ENCODE measurements at places on chromosomes 7 and 10.

GRCh38 chr7:106277976-106278375 is 6.8 kb downstream of the NAMPT start:
- DNase-seq: no peak

DNA sequence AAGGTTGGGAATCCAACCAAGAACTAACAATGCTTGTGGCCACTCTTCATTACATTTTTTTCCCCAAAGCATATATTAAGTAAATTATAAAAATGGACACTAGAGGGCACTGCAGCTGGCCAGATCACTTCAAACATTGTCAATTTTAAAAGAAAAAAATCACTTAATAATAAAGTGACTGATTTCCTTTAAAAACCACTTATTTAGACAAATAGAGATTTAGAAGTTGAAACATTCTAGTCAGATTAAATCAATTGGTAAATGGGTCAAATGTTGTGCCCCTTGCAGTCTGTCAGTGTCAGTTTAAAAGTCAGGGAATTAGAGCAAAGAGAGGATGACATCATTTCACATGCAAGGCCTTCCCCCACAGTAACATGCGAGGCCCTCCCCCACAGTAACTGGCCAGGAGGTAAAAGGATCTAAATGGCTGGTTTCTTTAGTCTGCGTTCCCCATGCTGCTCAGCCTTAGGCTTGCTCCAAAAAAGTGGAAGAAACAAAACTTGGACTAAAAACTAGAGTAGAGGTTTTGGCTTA is 177.9 kb downstream of the SKAP2 start:
- DNase-seq: no peak

DNA sequence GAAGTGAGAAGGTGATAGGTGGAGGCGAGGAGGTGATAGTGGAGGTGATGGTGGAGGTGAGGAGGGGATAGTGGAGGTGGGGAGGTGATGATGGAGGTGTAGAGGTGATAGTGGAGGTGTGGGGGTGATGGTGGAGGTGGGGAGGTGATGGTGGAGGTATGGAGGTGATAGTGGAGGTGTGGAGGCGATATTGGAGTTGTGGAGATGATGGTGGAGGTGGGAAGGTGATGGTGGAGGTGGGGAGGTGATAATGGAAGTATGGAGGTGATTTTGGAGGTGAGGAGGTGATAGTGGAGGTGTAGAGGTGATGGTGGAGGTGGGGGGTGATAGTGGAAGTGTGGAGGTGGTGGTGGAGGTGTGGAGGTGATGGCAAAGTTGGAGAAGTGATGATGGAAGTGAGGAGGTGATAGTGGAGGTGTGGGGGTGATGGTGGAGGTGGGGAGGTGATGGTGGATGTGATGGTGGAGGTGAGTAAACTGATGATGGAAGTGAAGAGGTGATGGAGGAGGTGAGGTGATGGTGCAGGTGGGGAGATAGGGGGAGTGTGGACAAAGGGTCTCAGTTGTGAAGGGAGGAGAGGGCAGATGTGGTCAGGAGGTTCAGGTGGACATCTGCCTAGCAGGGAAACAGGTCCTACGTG is 36.6 kb downstream of the ADCY1 start:
- no peak for DNase-seq

- no peak for DNase-seq
Measured at GRCh38 chr10:1687190-1687589, 50.1 kb downstream of the ADARB2 start.

- DNase-seq: no peak
Measured at GRCh38 chr7:159013181-159013690, 131.4 kb downstream of the VIPR2 start.

- DNase-seq: no peak
Measured at GRCh38 chr10:49567810-49568209, 28.9 kb upstream of the ERCC6 start.

DNA sequence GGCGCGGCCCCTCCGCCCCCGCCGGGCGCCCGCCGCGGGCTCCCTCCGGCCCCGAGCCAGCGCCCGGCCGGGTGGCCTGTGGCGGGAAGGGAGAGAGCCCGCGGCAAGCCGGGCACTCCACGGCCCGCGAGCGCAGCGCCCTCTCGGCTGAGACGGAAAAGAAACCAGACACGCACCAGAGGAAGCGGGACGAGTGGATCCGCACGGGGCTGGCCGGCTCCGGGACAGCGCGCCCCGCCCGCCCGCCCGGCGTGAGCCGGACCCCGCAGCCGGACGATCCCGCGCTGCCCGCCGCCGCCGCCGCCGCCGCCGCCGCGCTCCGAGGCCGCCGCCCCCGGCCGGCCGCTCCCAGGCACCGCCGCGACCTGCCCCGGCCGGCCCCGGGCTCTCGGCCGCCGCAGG is 300 bp downstream of the ARHGAP21 start:
- peak; percentile 33 for DNase-seq

GRCh38 chr7:111508387-111508786 is 53.9 kb downstream of the IMMP2L start:
- DNase-seq: no peak

- no peak for DNase-seq
Measured at GRCh38 chr10:90579602-90580242, 278.1 kb downstream of the HTR7 start.

DNA sequence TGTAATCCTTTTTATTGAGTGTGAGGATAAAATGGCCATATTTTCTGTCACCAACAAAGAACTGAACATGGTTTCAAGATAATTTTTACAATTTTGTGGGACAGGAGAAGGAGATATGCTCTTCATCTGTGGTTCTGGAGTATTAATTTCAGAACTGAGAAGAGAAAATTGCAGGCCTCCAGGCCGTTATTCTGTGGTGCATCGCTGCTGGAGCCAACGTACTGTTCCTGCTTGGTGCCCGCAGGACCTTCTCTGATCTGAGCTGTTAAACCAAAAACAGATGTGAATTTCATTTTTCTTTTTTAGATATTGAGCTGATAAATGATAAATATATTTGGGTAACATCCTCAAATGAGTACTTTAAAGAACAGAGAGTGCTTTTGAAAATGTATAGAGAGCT is 63.9 kb downstream of the IKZF1 start:
- DNase-seq: no peak

DNA sequence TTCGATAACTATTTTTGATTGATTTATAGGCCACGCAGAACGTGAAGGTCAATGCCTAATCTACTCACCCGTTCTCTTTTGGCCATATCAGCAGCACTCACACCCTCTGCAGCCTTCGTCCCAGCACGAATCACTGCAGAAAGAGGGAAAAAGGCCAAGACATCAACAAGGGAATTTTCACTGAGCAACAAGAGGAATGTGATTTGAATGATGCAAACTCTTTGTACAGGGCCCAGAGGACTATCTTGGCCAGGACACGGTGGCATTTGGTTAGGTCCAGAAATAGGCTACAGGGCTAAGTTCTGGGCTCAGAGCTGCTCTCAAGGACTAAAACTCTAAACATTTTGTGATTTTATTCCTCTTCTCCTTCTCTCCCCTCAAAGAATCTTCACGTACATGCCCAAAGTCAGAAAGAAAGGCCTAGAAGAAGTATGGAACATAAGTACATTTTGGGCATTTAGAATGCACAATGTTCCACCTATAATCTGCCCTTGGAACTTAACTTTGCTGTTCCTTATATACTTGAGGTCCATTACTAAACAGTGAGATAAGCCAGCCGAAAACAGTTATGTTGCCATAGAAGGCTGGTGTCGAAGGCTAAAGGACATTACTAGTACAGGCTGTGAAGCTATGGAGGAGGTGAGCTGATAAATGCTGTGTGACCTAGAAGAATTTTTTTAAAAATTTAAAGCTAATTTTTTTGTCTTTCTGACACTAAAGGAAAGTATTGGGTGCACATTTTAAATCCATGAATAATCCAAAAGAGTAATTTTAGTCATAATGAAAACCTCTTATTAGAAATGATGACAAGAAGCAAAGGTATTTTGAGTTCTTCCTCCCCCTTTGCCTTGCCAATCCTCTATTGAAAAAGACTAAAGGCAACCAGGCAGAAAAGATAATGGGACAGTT is 20.0 kb downstream of the RBM28 start:
- no peak for DNase-seq

DNA sequence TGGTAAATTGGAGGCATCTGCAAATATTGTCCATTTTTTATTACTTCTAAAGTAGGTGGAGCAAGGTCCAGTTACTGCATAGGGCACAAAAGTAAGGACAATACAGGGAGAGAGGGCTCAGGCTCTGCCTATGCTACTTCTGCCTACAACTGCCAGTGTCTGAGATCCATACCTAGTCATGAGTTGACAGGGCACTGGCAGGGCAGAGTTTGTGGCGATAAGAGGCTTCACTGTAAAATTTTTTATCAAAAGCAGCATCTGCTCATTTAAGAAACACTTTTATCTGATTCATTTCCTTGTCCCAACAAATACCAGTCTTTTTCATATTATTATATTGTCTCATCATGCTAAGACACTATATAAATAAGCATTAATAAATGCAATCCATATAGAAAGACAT is 178.0 kb downstream of the LRRN3 start:
- DNase-seq: no peak

GRCh38 chr7:90180011-90180585 is 25.8 kb downstream of the STEAP1 start:
- DNase-seq: no peak

DNA sequence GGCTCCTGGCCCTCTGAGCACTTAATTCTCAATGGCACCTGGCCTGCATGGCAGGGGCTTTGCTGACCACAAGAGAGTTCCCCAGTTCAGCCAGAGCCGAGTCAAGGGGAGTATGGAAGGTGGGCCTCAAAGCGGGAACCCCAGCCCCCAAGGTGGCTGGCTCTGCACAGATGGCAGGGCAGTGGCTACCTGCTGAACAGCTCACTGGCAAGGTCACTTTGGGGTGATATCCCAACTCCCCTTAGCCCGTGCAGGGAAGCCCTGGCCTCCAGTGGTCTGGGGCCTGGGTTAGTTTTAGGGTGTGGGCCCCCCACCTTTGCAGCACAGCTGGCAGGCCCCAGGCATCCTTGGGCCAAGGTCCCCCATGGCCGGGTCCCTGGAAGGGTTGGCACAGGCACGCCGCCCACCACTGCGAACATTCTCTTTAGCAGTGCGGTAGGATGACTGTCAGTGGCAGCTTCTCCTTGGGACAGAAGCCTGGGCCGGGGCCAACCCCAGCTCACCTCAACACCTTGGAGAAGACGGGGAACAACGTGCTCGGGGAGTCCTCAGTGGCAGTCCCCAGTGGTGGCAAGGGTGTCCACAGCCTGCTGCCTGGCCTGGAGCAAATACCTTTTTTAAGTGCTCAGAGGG is 36.8 kb downstream of the PPIF start:
- no peak for DNase-seq

DNA sequence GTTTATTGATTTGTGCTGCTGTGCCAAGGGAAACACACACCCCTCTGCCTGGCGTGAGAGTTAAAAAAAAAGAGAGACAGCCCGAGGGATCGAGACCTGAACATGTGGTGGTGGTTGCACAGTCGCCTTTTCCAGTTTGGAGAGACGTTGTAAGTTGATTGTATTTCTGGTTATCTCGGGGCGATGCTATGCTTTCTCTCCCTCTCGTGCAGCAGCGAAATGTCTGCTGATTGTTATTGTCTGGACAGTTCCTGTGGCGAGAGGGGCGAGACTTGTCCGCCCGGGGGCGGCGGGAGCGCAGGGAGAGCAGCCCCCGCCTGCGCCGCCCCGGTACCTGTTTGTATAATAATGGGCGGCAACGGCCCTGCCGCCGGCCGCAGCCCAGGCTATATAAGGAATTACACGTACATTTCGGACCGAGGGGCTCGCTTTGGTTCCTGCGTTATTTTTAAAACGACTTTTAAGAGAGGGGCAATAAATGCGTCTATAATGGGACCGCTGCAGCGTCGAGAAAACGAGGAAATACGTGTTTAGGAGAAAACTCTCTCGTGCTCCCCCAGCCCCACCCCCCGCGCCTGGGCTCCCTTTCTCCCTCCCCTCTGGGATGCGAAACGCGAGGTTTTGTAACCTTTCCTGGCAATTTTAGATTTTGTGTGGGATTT is 1.7 kb downstream of the ZEB1 start:
- peak; percentile 47 for DNase-seq

DNA sequence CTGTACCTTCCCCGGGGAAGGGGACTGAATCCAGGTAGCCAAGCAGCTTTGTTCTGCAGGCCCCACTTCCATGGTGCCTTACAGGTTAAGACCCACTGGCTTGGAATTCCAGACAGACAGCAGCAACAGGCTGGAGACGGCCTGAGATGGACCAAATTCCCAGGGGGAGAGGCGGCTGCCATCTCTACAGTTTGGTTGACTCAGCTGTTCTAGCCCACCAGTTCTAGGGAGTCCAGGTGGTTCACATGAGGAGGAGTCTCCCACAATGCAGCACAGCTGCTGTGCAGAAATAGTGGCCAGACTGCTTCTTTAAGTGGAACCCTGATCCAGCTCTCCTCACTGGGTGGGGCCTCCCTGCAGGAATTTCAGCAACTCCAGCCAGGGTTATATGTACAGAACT is 74.1 kb downstream of the C10orf67 start:
- DNase-seq: no peak

DNA sequence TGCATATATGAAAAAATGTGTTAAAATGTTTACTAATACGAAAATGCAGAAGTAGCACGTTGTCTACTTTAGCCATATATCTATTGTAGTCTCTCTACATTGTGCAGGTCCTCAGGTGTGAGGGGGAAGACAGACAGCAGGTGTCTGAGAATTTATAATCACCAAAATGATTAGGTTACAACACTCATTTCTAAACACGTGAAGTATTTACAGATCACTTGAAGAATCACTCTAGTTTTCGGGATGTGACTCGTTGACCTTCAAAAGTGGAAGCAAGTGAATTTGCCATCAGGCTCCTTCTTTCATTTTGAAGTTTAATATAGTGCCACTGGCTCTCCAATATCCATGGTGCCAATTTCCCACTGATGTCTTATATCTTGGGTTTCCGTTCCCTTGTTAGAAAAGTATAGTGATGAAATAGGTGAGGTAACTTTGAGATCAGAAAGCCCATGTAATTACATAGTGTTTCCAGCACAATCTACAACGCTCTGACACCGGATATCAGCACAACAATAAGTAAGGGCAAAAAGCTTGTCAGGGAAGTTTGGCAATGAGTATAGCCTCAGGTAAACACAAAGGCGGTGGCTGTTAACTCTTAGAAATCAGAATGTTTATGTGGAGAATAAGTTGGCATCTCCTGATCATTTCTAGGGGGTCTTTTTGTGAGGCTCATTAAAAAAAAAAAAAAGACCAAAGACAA is 57.5 kb upstream of the SP4 start:
- no peak for DNase-seq

- DNase-seq: no peak
Measured at GRCh38 chr7:147775516-147776284, 814.9 kb upstream of the C7orf33 start.

DNA sequence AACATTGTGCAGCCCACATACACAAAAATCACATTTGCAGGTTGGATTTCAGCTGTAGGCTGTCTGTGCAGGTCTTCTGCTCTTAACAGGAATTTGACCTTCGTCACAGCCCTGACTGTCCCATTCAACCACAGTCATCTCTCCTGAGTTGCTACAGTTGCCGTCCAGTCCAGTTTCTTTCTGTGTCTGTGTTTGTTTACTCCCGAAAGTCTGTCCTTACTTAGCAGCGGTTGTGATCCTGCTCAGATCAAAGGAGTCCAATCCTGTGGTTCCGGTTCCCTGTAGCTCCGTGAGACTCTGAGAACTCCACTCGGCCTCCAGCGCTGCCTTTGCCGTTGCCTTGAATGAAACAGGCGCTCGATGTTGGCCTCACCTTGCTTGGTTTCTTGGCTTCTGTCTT is 111.6 kb upstream of the GATA3 start:
- no peak for DNase-seq

GRCh38 chr10:60711496-60711895 is 66.8 kb upstream of the CDK1 start:
- no peak for DNase-seq

Data from 8988T (cell line).